RWPE1 (cell line): ENCODE measurements at places on chromosomes 1 and 21.

GRCh38 chr1:217983051-217983375 is 302.1 kb upstream of the RRP15 start:
- DNase-seq, result no peak

- DNase-seq, result no peak
Measured at GRCh38 chr1:23286401-23286800, 57.7 kb downstream of the HNRNPR start.

DNA sequence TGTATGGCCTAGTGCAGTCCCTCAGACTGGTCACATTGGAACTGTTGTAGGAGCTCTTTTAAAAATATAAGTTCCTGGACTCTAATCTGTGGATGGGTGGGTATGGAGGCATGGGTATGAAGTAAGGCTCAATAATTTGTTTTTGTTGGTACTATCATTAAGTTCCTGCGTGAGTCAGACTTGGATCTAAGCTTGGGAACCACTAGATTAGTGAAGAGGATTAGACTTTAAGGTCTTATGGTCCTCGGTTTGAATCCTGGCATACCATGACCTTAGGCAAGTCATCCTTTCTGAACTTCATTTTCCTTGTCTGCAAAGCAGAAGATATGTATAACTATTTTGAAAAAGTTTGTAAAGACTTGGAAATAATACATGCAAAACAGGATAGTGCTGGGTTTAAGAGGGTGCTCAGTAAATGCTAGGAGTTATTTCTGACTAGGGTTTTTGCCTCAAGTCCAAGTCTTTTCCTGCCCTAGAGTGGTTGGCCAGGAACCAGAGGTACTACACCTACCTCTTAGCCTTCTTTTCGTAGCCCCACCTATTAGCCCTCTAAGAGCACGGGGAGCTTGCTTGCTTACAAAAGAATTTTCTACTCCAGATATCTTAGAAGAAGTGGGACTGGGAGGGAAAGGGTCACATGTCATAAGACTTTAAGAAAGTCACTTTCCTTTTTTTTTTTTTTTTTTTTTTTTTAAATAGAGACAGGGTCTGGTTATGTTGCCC is 38.6 kb upstream of the METTL18 start:
- no peak for DNase-seq

DNA sequence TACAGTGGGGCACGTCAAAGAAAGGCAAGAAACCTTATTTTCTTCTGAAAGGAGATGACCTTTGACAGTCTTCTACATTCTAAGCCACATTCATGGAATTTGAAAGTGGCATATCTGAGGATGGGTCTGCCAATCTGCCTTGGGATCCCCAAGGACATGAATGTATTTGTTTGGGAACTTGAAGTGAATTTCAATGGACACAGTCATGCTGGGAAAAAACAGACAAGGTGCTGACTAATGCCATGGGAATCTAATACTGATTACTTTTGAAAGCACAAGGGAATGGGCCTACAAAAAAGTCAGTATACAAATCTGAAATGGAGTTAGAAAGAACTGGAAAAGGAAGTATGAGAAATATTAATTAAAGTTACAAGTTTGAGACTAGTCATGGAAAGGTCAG is 128.8 kb downstream of the KCNJ6 start:
- peak; percentile 64 for DNase-seq

GRCh38 chr1:161905269-161905884 is 118.3 kb downstream of the OLFML2B start:
- peak; percentile 27 for DNase-seq

DNA sequence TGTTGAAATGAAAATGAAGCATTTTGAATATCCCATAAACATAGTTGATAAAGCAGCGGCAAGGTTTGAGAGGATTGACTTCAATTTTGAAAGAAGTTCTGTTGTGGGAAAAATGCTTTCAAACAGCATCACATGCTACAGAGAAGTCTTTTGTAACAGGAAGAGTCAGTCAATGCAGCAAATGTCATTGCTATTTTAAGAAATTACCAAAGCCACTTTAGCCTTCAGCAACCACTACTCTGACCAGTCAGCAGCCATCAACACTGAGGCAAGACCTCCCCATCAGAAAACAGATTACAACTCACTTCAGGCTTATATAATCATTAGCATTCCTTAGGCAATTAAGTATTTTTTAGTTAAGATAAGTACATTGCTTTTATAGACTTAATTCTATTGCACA is 33.8 kb upstream of the FCRL3 start:
- DNase-seq, result no peak
